ENCODE measurements at places on chromosomes 2 and 18. TPM values are rescaled to one million over a fixed set of nuclear protein-coding genes. Genes with fewer than 3 reads are reported as not detected.

COL3A1 gene
- 1,297 TPM for total RNA-seq

IL36RN gene
- total RNA-seq, result not detected

CYP27C1 gene
- 0.63 TPM for total RNA-seq

KIAA2012 gene
- 0.03 TPM for total RNA-seq

FAM110C gene
- total RNA-seq, result not detected

IL1A gene
- 0.16 TPM for total RNA-seq

ERICH2 gene
- not detected for total RNA-seq

ELAC1 gene
- total RNA-seq, result 6.1 TPM

MYCN gene
- total RNA-seq, result 3.7 TPM

FHL2 gene
- total RNA-seq, result 190 TPM

TMEM198 gene
- 0.03 TPM for total RNA-seq

- no peak for DNase-seq
These were observed 214.0 kb upstream of the KCNJ3 start for GRCh38 chr2:154484338-154485099.

DNA sequence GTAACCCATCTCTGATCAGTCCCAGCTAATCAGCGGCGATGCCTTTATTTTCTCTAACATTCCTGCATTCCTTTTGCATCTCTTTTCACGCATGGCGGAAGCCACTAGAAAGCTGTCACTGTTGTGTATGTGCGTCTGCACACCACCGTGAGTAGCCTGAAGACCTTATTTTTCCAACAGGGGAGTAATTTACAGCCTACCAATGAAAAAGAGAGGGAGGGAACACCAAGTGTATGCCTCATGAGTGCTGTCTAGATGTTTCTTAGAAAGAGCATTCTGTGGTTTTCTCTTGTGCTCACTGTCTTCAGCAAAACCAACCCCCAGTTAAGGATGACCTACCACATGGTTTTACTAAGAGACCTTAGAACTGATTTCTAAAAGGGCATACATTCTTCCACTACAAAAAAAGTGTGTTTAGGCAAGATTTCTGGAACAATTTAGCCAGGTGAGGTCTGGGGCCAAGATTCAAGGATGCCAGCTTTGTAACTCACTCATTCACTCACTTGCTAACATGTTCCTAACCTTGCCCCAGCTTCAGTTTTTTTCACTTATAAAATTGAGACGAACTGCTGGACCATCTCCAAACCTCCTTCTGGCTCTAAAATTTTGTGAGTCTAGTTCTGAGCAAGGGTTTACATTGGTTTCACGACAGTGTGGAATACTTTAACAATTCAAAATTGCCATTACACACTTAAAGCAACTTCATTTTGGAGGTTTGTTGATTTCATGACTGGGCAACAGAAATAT, 51.4 kb downstream of the BCL2 start:
- no peak for DNase-seq

DNA sequence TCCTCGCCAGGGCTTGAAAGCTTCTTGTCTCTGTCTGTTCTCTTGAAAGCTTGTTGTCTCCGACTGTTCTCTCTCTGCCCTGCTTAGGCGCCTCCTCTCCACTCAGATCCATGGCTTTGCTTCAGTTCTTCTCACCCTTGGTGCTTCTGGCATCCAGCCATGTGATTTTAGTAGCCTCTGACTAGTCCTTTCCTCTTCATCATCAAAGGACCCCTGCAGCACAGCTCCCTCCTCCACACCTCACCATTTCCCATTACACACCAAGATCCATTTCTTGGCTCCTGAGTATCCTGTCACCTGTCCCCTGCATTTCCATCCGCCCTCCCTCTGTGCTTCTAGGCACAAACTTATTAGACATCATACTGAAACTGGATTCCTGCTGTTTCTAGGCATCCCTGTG, 59.4 kb downstream of the ZNF236 start:
- DNase-seq, result no peak

DNA sequence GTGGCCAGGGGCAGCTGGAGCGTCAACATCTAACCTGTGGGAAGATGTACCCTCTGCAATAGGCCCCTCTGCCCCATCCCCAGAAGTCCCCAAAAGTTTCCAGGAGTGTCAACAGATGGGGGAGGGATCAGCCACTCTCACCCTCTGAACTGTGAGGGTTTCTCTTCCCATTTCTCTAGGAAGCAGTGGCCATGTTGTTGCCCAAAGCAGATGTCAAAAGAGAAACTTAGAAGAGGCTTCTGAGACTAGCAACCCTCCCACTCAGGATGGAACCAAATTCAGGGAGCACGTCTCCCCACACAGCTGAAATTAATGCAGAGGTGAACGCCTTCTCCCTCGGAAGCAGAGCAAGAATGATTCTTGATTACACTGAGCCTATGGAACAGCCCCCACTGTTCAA, 70.3 kb downstream of the ARL4C start:
- no peak for DNase-seq

- DNase-seq, result no peak
These were observed 146.5 kb downstream of the SH3BP4 start for GRCh38 chr2:235098269-235098668.

DNA sequence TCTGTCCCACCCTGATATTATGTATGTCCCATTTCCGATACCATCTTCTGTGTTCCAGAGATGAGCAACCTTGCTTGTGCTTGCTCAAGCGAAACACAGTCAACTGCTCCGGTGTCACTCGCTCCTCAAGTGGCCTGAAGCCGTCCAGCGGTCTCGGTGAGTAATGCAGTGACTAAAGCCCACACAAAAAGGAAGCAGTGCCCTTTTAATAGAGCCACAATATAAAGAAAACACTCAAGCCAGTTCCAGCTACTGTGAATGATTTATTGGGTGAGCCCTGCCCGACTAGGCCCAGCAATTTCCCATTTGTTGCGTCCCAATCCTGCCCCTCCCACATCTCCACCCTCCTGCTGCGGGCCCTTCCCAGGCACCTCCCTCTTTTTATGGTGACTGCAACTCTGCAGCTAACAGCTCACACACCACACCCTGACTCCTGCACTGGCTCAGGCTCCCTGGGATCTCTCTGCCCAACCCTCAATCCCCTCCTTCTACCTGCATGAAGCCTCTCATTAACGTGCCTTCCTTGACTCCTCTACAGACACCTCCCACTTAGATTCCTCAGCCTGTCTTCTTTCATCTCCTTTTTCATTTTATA, 44.2 kb upstream of the DSC1 start:
- DNase-seq, result peak; percentile 76

DNA sequence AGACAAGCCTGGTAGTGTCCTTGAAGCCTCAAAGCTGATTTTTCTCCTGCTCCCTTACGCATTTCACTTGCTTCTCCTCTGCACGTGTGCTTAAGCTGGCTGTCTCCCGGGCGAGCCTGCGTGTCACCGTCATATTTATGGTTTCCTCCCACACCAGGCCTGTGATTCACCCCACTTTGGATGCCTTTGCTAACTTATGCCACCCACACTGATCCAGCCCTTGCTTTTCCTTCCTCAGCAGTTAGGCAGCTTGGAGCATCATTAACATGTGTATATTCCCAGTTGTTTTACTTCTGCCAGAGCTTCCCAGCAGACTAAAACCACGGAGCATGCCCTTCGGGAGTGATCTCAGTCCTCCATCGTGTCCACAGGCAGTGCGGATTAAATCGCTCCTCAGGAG, 2.2 kb downstream of the ST3GAL5 start:
- DNase-seq, result peak; percentile 95

GRCh38 chr2:40321016-40321623, 130.8 kb downstream of the SLC8A1 start:
- DNase-seq, result no peak

DNA sequence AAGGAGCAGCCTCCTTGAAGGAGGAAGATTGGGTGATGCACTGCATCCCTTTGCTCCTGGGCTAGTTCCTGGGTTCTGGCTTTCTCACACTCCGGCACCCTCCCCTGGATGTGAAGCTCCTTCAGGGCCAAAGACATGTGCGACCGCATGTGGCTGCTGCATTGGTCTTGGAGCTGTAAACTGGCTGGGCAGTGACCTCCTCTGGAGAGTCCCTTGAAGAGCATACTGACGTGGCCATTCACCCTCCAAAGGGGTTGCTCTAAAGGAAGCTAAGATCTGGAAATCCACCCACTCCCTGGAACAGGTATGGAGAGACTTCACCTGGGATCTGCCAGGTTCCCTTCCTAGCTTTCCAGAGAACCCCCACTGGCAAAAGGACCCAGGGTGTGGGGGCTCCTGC, 62.1 kb downstream of the TMEM17 start:
- DNase-seq, result no peak

GRCh38 chr18:23503963-23504344, 643 bp downstream of the RMC1 start:
- DNase-seq, result no peak

GRCh38 chr2:60226191-60226590, 327.3 kb downstream of the BCL11A start:
- DNase-seq, result no peak

GRCh38 chr2:104473546-104473945, 380.4 kb upstream of the POU3F3 start:
- no peak for DNase-seq

- no peak for DNase-seq
These were observed 8.3 kb downstream of the ALPP start for GRCh38 chr2:232386740-232387450.

GRCh38 chr2:200677721-200678532, 92.1 kb downstream of the AOX1 start:
- no peak for DNase-seq

DNA sequence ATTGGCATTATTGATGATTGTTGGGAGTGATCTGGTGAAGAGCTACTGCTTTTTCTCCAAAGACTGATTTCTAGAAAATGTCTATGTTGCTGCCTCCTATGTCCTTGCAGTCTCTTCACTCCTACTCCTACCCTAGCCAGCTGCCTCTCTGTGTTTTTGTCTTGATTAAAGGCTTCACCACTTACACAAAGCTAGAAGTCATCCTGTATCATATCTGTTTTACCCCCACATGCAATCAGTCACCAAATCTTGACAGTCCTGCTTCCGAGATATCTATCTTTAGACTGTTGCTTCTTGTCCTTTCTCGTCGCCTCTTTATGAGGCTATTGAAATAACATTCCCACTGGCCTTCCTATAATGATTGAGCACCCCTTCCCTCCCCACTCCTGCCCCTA, 84.5 kb upstream of the ITGA4 start:
- no peak for DNase-seq

GRCh38 chr2:64661741-64662169, 8.0 kb upstream of the SERTAD2 start:
- no peak for DNase-seq

DNA sequence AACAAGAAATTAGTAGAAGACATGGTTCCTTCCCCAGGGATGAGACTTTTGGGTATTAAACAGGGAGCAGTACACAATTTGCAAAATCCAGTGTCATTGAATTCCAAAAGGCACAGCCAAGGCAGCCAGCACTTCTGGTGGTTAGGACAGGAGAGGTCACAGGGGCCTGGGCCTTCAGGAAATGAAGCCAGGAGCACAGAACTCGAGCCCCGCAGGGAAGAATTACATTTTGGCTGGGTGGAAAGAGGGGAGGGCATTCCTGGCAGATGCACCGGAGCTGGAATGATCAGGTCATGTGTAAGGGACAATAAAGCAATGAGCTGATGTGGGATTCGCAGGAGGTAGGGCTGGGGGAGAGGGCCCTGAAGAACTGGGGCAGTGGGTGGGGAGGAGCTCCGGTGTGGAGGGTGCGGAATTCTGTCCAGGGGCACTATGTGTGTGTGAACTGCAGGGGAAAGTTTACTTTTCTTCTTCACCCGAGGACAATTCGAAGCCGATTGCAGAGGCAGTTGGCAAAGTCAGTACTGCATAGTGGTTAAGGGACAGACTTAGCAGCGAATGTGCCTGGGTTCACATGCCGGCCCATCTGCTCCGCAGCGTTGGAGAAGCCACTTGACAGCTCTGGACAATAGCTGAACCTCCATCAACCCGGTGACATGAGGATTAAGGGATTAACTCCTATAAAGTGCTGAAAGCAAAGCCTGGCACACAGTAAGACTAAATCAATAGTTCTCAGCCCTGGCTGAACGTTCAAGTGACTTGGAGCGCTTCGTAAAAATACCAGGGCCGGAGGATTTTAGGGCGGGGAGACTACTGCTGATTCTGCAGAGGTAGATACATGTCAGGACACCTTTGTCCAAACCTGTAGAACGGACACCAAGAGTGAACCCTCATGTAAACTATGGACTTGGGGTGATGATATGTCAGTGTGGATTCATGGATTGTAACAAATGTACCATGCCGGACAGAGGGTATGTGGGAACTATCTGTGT, 36.4 kb downstream of the ALPK2 start:
- no peak for DNase-seq

DNA sequence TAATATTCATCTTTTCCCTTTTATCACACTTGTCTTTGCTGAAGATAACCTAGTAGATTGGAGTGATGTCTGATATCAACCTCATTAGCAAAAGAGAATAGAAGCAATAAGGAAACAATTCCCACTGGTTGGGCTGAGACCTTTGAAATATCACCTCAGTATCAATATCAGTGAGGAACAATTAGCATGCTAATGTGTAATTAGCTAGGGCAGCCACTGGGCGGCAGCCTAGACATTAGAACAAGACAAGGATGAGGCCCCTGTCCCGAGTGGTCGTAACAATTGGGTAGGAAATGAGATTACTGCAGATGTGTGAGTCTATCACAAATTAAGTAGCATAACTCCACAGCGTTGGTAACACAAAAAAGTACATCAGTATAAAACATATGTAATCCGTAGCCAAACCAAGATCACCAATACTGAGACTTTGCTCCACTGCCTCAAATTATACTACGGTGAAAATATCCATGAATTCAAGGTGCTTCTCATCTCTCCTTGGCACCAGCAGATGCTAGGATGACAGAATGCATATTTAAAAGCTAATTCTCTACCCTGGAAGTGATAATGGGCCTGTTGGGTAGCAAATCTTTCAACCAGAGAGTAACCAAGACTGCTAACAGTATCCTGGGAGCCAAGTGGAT, 99.1 kb downstream of the ALPK2 start:
- peak; percentile 73 for DNase-seq

GRCh38 chr18:34834897-34835296, 124.8 kb downstream of the DTNA start:
- no peak for DNase-seq

GRCh38 chr2:128272601-128273468, 45.8 kb downstream of the HS6ST1 start:
- DNase-seq, result no peak

DNA sequence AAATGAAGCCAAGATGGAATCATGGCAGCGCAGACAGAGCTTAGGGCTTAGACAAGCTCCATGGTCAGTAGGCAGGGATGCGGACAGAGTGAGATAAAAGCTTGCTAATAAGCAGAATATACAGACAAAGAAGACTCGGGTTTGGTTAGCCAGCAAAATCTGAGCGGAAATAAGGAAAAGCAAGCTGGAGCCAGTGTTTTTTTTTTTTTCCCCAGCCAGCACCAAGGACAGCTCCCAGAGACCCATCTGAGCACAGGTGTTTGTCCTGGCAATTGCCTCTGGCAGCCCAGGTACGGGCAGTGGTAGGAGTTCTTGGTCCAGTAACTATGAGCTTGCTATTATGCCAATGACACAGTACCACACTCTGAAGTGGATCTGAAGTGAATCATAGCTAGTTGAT, 187.6 kb downstream of the ADCYAP1 start:
- DNase-seq, result no peak

GRCh38 chr2:239116456-239117246, 268.8 kb downstream of the TWIST2 start:
- DNase-seq, result peak; percentile 37

Measured in SJSA1 (cell line).